ENCODE measurements at places on chromosomes 6 and 20.

DNA sequence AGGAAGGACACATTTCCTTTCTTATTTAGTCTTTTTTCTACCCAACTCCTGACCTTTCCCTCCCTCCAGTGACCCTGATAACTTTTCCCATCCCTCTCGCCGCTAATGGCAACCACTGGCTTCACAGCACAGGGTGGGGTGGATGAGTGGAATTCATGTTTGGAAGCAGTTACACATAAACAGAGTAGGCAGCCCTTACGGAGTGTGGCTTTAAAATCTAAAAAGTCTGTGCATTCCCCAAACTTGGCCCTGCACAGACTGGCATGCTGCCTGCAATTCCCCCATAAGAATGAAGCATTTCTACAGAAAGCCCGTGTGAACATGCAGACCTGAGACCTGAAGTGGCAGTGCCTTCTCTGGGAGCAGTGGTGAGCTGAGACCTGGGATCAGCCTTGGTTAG, 275.9 kb upstream of the PRND start:
- DNase-seq: no peak

DNA sequence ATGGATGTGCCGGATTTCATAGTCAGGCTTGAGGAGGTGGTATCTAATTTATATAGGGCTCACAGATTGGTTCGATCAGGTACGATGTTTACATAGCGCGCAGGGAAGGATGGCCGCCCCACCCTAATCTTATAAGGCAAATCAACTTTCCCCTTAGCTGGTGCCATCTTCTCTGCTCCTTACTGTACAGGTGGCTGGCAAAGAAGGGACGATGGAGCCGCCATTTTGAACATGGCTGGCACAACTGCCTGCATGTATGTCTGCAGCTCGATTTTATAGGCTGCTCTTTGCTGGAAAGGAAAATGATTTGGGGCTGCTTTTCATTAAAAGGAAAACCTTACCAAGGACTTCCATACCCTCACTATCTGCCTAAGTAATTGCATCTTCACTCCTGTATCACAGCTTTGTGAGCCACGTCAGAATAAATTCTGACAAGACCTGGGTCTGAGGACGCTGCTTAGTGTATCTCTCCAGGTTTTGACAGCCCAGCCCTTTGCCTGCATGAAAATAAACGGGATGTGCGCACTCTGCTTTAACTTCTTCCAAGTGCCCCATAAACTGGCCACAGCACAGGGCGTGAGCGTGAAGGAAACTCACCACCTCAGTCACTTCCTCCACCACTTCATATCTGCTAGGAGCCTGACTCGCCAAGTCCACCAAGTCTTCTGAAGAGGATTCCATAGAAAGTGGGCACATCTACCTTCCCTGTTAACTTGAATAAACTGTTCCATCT, 109.4 kb upstream of the ARMC2 start:
- no peak for DNase-seq

- no peak for DNase-seq
Observed at GRCh38 chr6:107192830-107193229, 77.5 kb upstream of the BEND3 start.

DNA sequence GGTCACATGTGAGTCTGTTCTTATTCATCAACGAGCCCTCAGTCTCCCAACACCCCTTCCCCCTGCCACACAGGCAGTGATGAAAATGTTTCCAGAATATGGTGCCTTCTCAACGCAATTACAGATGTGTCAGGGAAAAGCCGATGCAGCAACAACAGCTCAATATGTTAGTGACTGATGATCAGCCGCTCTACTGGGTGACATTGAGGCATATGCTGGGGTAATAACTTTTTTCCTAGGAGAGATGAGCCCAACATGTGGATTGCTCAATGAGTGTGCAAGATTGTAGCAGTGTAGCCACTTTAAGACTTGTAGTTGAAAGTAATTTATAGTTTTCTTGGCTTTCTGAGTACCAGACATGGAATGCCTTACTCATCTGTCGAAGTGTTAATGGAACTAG, 49.4 kb downstream of the DTD1 start:
- no peak for DNase-seq

DNA sequence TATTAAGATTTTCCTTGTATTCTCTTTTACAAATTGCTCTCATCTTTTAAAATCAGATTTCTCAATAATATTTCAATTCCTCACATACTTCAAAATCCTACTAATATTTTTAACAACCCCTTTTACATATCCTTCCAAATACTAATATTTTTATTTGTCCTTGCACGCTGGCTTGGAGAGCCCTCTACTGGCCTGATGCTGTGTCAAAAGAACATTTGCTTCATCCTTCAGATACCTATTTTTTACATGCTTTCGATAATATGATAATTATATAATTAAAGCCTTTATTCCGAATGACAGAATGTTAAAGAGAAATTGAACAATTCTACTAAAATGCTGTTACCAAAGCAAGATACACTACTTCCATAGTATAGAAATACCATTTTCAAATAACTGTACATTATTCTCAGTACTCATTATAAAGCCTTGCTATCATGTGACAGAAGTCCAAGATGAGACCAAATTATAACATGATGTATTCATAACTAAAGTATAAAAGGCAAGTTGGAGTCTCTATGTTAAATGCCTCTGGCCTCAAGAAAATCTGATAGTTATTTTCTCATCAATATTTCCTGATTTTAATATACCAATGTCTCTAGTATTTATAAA, 39.0 kb upstream of the PLN start:
- peak; percentile 23 for DNase-seq
